ENCODE measurements at places on chromosomes 13 and 19. TPM values are rescaled to one million over a fixed set of nuclear protein-coding genes. Genes with fewer than 3 reads are reported as not detected.

The SYT3 gene
- total RNA-seq, result 0.48 TPM

DNA sequence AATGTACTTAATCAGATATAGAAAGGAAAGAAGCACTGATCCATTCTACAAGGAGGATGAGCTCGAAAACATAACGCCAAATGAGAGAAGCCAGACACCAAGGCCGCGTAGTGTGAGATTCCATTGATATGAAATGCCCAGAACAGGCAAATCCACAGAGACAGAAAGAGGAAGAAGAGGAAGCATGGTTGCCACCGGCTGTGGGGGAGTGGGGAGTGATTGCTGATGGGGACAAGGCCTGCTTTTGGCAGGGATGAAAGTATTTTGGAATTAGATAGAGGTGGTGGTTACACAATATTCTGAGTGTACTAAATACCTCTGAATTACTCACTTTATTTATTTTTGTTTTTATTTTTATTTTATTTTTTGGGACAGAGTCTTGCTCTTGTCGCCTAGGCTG lies 50.2 kb upstream of the KLF2 start:
- no peak for DNase-seq

GRCh38 chr19:19711934-19712828 lies 20.7 kb downstream of the ZNF14 start:
- no peak for DNase-seq

The ZNF93 gene
- 11.8 TPM for total RNA-seq

DNA sequence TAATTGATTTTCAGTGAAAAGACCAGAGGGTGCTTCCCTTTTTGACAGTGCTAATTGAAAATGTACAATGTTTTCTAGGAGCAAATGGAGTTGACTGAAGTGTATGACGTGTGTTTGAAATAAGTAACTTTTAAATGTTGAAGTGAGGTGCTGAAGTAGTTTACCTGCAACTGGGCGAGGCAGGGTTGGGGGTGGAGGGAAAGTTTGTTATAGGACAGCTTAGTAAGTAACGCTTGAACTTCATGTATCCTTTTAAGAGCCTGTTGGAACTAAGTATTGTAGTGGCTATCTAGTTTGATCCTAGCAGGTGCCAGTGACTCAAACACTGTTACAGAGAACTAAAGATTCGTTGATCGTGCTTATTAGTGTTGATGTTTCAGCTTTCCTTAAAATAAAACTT lies 5.9 kb downstream of the SLAIN1 start:
- DNase-seq, result no peak

GRCh38 chr13:73665261-73665660 lies 468.9 kb downstream of the KLF12 start:
- no peak for DNase-seq

DNA sequence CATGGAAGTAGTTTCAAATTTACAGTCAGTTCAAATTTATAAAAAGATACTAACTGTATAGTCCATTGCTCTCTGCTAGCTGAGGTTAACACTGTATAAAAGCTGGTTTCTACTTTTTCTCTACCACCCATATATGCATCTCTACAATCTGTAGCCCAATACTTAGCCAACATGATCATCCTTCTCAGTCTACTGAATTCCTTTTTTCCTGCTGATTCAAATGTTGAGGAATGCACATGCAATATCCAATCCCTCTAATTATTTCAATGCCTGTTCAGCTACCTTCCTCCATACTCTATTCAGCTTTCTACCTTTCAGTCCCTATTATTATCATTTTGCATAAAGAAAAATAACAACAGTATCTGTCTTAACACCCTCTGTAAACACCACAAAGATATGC lies 15.6 kb downstream of the KPNA3 start:
- DNase-seq, result no peak

GRCh38 chr13:20901668-20902437 lies 693 bp downstream of the XPO4 start:
- DNase-seq, result peak; percentile 71

GRCh38 chr13:48297131-48297786 lies 6.3 kb upstream of the RB1 start:
- DNase-seq, result no peak

The LHFPL6 gene
- 12.1 TPM for total RNA-seq

DNA sequence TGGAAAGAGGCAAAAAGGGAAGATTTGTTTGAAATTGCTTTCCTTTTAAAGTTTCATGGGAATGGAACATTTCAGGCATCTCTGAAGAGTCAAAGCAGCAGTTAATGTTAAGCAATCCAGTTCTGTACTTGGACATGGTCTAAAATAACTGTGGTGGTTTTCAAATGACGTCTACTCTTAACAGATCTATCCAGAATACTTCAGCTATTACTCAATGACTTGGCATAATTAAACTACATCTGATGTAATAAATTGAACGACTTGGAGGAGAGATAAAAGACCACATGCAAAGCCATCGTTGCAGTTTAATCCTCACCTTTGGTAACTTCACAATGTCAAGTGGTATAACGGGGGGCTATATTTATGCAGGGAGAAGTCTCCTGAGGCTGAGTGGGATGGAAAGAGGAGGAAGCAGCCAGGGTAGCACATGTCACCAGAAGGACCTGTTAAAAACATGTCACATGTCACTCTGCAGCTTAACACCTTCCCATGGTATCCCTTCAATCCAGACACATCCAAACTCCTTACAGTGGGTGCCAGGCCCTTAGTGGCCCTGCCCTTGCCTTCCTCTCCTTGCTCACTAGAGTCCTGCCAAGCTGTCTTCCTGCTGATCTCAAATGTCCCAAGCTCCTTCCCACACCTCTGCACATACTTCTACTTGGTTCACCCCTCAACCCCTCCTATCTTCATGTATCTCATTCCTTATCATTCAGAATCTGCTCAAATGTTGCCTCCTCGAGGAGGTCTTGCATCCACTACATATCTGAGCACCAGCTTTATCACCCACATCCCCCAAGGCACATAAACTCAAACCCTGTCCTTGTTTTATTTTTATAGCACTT lies 327.8 kb downstream of the SUCLA2 start:
- DNase-seq, result peak; percentile 16

GRCh38 chr19:50204811-50205675 lies 1.6 kb downstream of the MYH14 start:
- DNase-seq, result peak; percentile 96

The PRR20E gene
- not detected for total RNA-seq

The GNA15 gene
- total RNA-seq, result 0.24 TPM

DNA sequence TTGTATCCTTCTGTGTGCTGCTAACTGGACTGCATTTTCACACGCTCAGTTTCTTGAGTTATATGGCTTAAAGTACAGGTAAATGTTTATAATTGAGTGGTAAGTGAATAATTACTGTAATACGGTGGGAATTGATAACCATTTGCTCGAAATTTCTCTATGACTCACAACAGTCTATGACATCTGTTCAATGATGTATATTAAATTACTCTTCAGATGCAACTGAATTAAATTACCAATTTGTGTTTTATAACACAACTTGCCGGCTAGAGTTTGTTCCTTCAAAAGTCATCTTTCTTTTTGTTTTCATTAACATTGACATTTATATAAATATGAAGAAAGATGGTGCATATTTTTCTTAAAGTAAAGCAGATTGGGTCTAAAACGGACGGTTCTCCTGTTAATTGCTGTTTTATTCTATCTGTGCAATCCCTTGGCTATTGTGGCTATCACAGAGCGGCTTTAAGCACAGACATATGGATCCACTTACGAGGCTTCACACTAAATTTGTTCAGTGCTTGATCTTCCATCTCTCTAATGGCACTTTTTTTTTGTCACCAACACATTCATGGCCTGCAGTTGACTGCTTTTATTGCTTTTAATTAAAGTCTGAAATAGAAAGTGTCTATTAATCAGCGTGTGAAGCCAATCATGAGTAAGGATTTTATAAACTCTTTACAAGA lies 1291.6 kb upstream of the SLC10A2 start:
- no peak for DNase-seq

GRCh38 chr19:11338569-11339253 lies 746 bp downstream of the RAB3D start:
- peak; percentile 40 for DNase-seq

The KLK4 gene
- not detected for total RNA-seq

DNA sequence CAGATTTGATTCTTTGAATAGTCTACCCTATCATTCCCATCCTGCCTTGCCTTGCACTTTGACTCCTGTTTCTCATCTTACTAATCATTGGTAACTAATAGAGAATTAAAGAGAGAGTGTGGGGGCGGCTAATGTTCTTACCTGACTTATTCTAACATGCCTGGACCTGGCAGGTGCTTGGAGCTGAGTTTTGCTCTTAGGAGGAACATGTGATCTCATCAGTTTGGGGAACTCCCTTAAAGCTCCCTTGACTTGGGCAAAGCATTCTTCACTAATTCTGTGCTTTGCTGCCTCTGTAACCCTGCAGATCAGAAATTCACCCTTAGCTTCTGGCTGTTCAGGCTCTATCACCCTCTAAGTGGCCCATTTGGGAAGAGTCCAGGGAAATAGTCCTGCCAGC lies 861.1 kb downstream of the GPC5 start:
- no peak for DNase-seq

DNA sequence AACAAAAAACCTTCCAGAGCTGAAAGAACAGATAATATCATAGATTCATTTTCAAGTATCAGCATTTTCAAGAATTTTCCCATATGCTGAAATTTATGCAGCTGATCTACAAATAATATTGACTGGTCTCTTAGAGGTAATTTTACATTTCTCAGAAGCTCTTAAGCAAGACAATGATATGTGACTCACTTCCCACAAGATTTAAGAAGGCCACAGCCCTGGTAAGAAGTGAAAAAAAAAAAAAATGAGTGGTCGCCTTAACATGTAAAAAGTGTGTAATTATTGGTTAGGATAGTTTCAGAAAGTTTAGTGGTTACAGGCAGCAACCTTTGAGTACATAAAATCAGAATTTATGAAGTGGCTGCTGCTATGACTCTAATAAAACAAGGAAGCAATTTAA lies 54.5 kb downstream of the NUFIP1 start:
- no peak for DNase-seq

- DNase-seq, result no peak
Measured at GRCh38 chr13:66716538-66716937, 513.6 kb downstream of the PCDH9 start.

The FREM2 gene
- 21.2 TPM for total RNA-seq

- DNase-seq, result no peak
Measured at GRCh38 chr19:1170938-1171754, 2.9 kb downstream of the SBNO2 start.

DNA sequence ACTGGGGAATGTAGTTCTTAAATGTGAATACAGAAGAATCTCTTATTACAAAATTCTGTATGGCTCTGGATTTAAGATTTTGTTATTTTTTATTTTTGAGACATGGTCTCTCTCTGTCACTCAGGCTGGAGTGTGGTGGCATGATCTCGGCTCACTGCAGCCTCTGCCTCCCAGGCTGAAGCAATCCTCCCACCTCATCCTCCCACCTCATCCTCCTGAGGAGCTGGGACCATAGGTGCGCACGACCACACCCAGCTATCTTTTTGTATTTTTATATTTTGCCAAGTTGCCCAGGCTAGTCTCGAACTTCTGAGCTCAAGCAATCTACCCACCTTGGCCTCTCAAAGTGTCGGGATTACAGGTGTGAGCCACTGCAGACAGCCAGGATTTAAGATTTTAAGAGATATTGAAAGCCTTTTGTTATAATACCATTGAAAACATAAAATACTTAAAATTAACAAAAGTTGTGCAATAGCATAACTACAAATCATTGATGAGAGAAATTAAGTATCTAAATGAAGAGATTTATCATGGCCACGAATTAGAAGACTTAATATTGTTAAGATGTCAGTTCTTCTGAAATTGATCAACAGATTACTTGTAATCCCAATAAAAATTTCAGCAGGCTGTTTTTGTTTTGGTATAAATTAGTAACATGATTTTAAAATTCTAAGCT lies 13.4 kb downstream of the CYP2A6 start:
- no peak for DNase-seq

- DNase-seq, result no peak
Measured at GRCh38 chr19:19181488-19181998, 10.4 kb downstream of the BORCS8 start.

DNA sequence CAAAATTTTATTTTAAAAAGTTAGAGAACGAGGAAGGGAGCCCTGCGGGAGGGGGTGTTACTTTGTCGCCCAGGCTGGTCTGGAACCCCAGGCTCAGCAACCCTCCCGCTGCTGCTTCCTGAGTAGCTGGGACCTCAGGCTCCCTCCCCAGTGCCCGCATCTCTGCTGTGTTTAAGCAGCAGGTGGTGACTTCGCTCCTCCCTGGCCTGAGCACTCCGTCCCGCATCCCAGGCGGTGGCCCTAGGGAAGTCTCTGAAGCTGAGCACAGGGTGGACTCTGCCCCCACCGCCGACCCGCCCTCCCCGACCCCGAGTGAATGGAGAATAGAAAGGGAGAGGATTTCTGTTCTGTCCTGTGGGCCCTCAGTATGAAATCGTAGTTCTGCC lies 30.5 kb downstream of the ZNF701 start:
- DNase-seq, result peak; percentile 71

The TBXA2R gene
- 0.12 TPM for total RNA-seq

GRCh38 chr19:6069268-6069791 lies 41.0 kb downstream of the RFX2 start:
- DNase-seq, result no peak

The SERPINE3 gene
- total RNA-seq, result 53.6 TPM

- peak; percentile 41 for DNase-seq
Measured at GRCh38 chr13:44470638-44471562, 97.3 kb downstream of the SERP2 start.

The SPACA6 gene
- total RNA-seq, result 6.9 TPM

The WTIP gene
- total RNA-seq, result 29.3 TPM

DNA sequence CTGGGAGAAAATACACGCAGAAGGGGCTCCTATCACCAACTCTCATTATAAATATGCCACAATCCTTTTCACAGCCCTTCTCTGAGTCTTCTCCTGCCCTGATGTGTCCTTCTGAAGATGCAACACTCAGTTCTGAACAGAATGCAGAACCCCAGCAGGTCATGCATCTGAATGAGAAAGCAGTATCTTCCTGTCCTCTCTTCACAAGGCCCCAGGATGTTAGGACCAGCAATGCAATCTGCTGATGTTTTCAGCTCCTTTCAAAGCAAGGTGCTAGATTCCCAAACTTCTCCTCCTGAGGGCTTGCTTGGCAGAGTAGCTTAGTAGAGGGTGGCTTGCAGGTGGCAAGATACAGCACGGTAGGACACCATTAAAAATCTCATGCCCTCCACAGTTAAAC lies 22.3 kb upstream of the DOCK9 start:
- no peak for DNase-seq

Data from hepatocyte (in vitro differentiated cells).